ENCODE measurements at places on chromosomes 5 and 9.

DNA sequence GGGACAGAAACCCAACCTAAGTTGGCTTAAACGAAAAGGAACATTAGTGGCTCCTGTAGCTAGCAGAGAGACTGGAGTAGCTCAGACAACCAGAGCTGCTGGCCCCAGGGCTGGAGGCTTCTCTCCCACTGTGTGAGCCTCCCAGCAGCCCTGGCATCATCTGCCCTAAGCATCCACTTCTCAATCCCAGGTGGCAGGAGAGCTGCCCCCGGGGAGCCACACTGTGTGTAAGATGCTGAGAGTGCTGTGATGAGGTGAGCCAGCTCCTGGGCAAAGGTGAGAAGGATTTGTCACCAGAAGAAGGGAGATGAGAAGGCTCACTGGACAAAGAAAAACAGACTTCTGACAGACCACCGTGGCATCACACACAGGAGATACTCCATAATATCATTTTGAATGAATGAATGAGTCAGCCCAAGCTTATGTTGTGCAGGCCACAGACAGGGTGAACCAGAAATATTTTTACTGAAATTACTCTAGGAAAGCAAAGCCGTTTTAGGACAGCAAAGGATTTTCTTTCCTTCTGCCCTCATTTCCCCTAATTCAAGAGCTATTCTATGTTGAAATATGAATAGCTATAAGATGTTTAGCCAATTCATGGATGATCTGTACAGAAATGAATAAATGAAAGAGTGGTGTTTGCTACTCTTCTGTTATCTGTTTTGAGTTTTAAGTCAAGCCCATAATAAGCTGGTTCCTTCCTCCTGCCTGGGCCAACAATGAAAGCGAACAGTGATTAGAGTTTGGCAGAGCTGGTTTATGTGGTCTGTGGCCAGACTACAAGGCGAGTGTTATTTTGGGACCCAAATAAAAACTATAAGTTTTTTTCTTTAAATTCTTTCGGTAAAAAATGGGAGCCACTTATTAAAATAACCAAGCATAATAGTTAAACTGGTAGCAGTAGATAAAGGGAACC, 57.4 kb upstream of the ECM2 start:
- no peak for DNase-seq

GRCh38 chr9:134061688-134062371, 6.0 kb downstream of the BRD3 start:
- no peak for DNase-seq

DNA sequence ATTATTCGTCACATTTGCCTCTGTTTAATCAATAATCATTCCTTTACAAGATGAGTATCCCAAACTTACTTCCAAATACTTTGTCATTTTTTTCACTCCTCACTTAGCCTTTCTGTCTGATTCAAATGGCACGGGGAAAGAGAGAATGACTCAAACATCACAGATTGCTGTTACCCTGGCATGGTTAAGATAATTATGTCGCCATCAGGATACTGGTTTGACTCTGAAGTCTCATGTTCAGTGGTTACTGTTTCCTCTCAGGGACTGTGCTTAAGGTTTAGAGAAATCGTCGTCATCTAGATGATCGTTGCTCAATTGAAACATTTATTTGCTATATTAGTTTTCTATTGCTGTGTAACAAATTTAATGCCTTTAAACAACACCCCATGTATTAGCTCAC, 45.2 kb upstream of the RAD23B start:
- peak; percentile 51 for DNase-seq

- DNase-seq, result no peak
Observed at GRCh38 chr5:175681968-175682340, 24.1 kb downstream of the HRH2 start.

DNA sequence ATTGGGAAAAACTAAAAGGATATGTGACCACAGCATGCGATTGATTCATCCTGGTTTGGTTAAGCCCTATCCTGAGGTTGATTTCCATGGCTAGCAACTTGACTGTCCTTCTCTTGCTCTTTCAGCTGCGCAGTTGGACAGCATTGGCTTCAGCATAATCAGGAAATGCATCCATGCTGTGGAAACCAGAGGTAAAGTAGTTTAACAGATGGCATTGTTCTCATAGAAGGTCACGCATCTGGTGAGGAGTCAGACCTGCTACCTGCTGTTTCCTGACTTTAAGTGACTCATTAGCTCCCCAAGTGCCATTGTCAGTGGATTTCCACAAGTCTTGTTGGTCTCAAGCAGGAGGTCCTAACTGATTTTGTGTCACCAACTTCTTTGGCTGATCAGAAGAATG, 266.9 kb downstream of the ARHGAP26 start:
- DNase-seq, result no peak

DNA sequence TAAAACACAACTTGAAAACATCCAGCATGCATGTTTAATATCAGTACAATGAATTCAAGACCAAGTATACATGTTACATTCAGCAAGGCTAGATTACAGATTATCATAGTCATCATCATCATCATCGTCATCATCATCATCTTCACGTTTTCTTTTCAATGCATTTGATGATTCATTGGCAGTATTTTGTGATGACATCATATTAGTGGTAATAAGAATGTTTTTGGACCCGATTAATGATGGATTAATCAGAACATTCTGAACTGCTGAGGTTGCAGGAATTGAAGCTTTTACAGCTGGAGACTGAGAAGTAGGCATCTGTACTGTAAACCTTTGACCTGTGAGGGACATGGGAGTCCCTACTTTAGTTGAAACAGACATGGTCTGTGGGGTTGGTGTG, 4.5 kb downstream of the AK6 start:
- no peak for DNase-seq

- no peak for DNase-seq
Observed at GRCh38 chr5:129978270-129978669, 74.0 kb downstream of the CHSY3 start.

- DNase-seq, result no peak
Observed at GRCh38 chr5:107812570-107813141, 141.9 kb upstream of the EFNA5 start.

GRCh38 chr5:1401536-1402138, 43.6 kb downstream of the SLC6A3 start:
- DNase-seq, result no peak

DNA sequence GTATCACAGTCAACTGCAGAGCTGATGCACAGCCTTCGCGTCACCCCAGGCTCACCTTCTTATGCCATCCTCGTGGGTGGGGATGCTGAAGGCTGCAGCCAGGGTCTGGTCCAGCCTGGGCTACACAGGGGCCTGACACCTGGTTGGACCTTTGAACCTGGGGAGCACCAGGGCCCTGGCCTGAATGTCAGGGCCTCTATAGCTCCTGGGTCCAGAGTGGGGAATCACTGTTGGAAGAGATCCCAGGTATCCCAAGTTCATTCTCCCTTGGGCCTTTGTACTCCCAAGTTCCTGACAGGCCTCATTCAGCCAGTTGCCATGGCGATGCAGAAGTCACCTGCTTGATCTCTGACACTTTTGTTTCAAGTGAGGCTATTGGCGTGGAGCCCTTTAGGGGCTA, 43.8 kb downstream of the ZNF618 start:
- no peak for DNase-seq

DNA sequence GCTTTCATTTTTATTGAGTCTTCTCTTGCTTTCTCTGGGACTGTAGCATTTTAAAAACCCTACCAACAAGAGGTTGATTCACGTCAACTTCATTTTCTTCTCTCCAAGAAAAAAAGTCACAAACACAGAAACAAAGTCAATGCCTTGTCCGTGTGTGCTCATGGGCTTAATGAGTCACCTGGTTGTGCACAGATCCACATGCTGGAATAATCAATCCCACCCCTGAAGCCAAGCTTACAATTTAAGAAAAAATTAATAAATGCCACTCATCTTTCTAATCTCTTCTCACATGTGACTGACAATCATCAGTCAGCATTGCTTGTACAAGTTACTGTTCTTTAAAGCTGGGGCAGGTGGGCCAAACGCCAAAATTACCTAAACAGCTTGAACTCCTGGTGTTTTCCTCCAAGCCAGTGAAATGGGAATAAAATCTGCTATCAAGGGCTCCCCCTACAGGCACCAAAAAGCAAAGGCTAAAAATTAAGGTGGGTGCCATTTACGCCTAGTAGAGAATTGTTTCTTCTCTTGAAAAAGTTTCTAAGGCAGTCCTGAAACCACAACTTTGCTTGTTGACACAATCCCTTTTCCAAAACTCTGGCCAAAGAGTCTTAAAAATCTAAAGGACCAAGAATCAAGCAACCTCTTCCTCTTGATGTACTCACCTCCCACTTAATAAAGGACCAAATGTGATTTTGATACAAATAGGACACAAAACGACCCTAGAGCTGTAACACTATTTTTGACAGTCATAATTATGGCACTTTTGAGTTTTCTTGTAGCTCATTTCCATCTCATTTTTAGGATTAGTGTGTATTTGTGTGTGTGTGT, 21.3 kb downstream of the TRMO start:
- peak; percentile 48 for DNase-seq

DNA sequence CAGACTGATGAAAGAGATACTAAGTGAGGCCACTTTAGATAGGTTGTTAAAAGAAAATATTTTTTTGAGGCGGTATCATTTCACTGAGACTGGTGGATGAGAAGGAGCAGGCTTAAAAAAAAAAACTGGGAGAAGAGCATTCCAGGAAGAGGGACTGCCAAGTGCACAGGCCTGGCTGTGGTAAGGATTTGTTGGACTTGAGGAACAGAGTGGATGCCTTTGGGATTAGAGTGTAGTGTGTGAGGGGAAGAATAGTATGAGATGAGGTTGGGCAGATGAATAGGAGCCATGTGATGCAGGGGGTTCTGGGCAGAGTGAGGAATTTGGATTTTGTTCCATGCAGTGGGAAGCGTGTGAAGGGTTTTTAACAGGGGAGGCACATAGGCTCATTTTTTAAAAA, 57.9 kb downstream of the PBX3 start:
- no peak for DNase-seq

GRCh38 chr5:515273-515836, 8.9 kb downstream of the SLC9A3 start:
- no peak for DNase-seq

- DNase-seq, result no peak
Observed at GRCh38 chr9:35682520-35683315, 7.0 kb downstream of the TPM2 start.

DNA sequence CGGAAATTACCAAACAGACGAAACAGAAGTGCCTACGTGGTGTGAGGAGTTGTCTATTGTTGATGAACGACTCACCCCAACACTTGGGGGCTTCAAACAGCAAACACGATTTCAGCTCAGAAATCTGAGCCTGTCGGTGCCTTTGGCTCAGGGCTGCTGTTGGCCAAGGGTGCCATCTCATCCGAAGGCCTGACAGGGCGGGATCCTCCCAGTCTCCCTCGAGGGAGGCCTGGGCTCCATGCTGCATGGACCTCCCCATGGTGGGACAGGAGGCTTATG, 1.3 kb downstream of the LRRC14B start:
- no peak for DNase-seq

- peak; percentile 31 for DNase-seq
Observed at GRCh38 chr5:155303120-155303519, 289.6 kb downstream of the KIF4B start.

- DNase-seq, result peak; percentile 97
Observed at GRCh38 chr9:136521537-136521936, 24.3 kb downstream of the NOTCH1 start.

DNA sequence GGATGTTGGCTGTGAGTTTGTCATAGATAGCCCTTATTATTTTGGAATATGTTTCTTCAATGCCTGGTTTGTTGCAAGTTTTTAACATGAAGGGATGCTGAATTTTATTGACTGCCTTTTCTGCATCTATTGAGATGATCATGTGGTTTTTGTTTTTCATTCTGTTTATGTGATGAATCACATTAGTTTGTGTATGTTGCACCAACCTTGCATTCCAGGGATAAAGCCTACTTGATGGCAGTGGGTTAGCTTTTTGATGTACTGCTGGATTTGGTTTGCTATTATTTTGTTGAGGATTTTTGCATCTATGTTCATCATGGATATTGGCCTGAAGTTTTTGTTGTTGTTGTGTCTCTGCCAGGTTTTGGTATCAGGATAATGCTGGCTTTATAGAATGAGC, 225.6 kb downstream of the PCSK1 start:
- no peak for DNase-seq

- no peak for DNase-seq
Observed at GRCh38 chr9:97601228-97601898, 31.8 kb downstream of the TSTD2 start.

- no peak for DNase-seq
Observed at GRCh38 chr9:107387409-107387808, 102.2 kb downstream of the KLF4 start.

- peak; percentile 37 for DNase-seq
Observed at GRCh38 chr9:134326724-134327601, 708 bp downstream of the RXRA start.

- DNase-seq, result no peak
Observed at GRCh38 chr5:172285226-172286143, 1.9 kb upstream of the UBTD2 start.

DNA sequence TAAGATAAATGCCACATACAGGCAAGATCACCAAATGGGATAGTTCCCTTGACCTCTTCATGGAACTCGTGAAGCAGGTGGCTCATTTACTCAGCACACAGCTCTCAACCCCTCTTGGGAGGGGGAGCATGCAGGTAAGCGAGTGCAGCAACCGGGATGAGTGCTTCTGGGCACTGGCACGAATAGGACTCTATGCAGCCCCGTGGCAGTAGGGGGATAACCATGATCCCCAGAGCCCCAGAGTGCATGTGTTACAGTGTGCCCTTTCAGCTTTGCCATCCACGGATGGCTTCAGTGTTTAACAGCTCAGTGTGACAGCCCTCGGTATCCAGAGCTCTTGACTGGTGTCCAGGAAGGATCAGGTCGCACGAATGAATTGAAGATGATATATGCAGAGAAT, 1187.1 kb downstream of the CDH9 start:
- DNase-seq, result no peak

GRCh38 chr5:140111859-140112551, 1.9 kb upstream of the PURA start:
- no peak for DNase-seq

GRCh38 chr9:3014178-3014577, 170.3 kb upstream of the PUM3 start:
- DNase-seq, result no peak

DNA sequence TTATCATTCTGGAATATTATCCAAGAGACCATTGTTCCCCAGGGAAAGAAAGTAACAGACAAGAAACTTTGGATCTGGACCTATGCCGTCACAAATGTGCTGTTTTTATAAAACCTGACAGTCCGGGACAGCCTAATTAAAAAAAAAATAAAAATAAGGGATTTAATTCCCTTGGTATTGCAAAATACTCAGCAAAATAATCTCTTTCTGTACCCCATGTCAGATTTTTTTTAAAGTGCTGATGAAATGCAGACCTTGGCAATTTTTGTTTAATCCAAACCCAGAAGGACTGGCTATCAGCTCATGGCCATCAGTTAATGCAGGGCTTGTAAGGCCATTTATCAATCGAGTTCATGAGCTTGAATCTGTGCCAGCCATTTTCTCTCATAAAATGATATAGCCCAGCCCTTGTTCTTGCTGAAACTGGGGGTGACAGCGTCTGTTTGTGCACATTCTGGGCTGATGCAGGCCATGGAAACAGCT, 162.7 kb upstream of the S1PR3 start:
- DNase-seq, result no peak

DNA sequence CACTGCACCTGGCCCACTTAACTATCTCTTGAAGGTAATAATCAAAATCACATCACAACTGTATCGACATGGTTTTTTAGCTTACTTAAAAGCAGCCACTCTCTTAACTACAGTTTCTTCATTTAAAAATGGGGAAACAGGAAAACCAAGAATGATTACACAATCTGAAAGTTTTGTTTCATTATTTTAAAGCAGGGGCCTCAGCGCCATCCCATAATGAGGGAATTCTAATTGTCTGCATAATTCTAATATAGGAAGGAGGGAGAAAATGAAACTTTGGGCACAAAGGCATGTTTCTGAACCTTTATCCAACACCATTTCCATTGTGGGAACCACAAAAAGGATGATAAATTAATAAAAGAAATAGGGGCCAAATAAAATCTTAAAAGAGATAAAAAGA, 7.6 kb downstream of the HACD4 start:
- peak; percentile 29 for DNase-seq
